ENCODE measurements at places on chromosomes 4 and X. TPM values are rescaled to one million over a fixed set of nuclear protein-coding genes. Genes with fewer than 3 reads are reported as not detected.

ARHGAP36 gene
- 0.05 TPM for polyA plus RNA-seq

PAGE5 gene
- not detected for polyA plus RNA-seq

LYAR gene
- polyA plus RNA-seq: 15.0 TPM

GALNTL6 gene
- polyA plus RNA-seq: not detected

RLIM gene
- 7.0 TPM for polyA plus RNA-seq

SMIM10 gene
- 12.6 TPM for polyA plus RNA-seq

MAGEA1 gene
- polyA plus RNA-seq: not detected

ITGB1BP2 gene
- polyA plus RNA-seq: 186 TPM

PCDH10 gene
- 0.63 TPM for polyA plus RNA-seq

MID1 gene
- polyA plus RNA-seq: 4.1 TPM

PRDM5 gene
- 2.4 TPM for polyA plus RNA-seq

GAGE12H gene
- polyA plus RNA-seq: not detected

SLC16A2 gene
- polyA plus RNA-seq: 6.8 TPM

IL21 gene
- not detected for polyA plus RNA-seq

CFI gene
- 15.0 TPM for polyA plus RNA-seq

CFP gene
- polyA plus RNA-seq: 4.7 TPM

PARM1 gene
- 65.0 TPM for polyA plus RNA-seq

SLC49A3 gene
- polyA plus RNA-seq: 10.6 TPM

ITIH6 gene
- polyA plus RNA-seq: not detected

STK26 gene
- polyA plus RNA-seq: 0.86 TPM

ELOVL6 gene
- polyA plus RNA-seq: 8.1 TPM

All from right cardiac atrium (tissue), 5 donors.